Thymus (tissue), 14 donors: ENCODE measurements at places on chromosomes 6 and 20. TPM values are rescaled to one million over a fixed set of nuclear protein-coding genes. Genes with fewer than 3 reads are reported as not detected.

GRCh38 chr6:90656325-90656724, 69.5 kb upstream of the MAP3K7 start:
- no peak for DNase-seq

ULBP3 gene
- polyA plus RNA-seq, result 0.48 TPM

DNA sequence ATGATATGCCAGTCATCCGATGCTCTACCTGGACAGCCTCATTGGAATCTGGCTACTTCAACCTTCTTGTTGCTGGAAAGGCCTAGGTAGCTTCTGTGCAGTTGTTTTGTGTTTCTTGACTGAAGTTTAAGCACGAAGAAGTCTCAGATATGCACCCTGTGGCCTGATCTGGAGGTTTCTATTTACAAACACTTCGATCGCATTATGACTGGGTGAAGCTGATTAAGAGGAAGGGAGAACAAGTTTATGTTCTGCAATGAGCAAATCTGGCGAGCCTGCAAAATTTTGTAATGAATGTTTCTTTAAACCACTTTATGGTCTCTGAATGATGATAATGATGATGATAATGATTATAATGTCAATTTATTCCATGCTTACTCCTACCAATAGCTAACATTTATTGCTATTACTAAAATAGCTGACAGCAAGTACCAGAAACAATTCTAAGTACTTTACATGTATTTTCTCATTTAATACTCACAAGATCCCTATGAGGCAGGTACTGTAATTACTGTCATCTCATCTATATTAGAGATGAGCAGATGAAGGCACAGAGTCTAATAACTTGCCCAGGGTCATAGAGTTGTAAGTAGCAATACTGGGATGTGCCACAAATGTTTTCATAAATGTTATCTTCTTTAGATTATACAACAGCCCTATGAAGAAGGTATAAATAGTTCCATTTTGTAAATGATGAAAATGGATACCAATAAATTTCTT, 126.1 kb upstream of the UST start:
- DNase-seq, result no peak

DNA sequence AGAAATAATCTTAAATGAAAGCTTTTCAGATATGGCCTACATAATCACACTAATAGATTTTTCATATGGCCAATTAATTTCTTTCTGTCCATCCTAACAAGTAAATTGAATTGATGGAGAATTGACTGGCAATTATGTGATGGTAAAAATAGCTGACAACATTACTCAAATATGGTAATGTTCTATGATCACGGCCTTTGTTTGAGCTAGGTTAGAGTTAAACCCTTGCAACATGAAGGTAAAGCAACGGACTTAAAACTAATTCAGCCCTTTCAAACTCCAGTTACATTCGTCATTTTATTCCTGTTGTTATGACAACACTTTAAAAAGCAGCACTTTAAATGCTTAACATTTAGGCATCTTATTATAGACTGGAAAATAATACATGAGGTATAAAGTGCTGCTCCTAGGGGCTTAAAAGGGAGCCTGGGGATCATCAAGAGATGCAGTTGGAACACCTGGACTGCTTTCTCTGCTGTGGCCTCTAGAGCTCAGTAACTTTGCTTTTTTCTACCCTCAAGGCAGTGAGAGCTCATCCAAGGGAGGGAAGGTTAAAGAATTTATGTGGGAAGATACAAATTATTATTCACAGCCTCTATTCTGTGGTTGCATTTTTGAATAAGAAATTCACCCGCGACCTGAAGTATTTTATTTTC, 46.9 kb downstream of the RIPOR2 start:
- DNase-seq, result no peak

GRCh38 chr20:24303393-24304170, 165.8 kb upstream of the SYNDIG1 start:
- DNase-seq, result no peak

RAET1L gene
- 3.1 TPM for polyA plus RNA-seq

GRCh38 chr20:8646716-8647115, 422.2 kb upstream of the PLCB4 start:
- DNase-seq, result no peak

EPPIN gene
- polyA plus RNA-seq, result 0.21 TPM

BEND6 gene
- polyA plus RNA-seq, result 0.98 TPM

GRCh38 chr6:84835340-84835739, 70.9 kb upstream of the TBX18 start:
- DNase-seq, result no peak

- DNase-seq, result no peak
Measured at GRCh38 chr6:152697634-152698033, at the start of gene MYCT1. Gene MYCT1 (plus strand): TSS chr6:152697897. CDS start chr6:152697903, 6 bp downstream.

DNA sequence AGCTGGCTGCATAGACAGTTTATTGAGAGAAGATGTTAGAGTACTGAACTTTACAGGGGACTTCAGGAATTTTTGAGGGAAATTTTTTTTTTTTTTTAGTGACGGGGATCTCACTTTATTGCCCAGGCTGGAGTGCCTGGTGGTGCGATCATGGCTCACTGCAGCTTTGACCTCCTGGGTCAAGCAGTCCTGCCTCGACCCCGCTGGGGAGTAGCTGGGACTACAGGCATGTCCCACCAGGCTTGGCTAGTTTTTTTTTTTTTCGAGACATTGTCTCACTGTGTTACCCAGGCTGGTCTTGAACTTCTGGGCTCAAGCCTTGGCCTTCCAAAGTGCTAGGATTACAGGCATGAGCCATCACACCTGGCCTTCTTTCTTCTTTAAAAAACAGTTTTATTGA, 10.8 kb upstream of the EFCAB8 start:
- no peak for DNase-seq

DNA sequence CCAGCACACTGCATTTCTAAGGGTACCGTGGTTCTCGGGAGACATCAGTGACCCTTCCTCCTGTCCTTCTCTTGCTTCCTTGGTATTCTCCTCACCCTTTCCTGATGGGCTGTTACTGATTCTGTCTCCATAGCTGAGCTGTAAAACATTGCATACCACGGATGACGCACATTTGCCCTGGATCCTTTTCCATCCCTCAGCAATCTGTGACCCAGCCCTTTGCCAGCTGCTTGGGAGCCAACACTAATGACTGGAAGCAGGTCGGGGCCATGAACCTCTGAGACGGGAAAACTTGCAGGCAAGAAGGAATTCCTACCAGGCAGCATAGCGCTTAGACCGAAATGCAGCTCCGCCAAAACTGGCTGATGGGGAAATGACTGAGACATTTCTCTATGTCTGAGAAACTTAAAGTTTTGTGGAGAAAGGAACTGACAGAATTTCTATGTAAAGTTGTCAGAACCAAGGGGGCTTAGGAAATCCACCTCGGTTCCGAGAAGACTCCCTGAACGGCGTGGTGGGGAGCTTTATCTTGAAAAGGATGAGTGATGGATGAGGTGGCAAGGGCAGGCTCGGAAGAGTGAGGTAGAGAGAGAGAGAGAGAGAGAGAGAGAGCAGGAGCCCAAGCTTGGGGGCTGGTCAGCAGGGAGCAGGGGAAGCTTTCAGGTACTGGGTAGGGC, 19.2 kb downstream of the TUBB2B start:
- DNase-seq, result no peak

PNPLA1 gene
- 0.21 TPM for polyA plus RNA-seq

DNA sequence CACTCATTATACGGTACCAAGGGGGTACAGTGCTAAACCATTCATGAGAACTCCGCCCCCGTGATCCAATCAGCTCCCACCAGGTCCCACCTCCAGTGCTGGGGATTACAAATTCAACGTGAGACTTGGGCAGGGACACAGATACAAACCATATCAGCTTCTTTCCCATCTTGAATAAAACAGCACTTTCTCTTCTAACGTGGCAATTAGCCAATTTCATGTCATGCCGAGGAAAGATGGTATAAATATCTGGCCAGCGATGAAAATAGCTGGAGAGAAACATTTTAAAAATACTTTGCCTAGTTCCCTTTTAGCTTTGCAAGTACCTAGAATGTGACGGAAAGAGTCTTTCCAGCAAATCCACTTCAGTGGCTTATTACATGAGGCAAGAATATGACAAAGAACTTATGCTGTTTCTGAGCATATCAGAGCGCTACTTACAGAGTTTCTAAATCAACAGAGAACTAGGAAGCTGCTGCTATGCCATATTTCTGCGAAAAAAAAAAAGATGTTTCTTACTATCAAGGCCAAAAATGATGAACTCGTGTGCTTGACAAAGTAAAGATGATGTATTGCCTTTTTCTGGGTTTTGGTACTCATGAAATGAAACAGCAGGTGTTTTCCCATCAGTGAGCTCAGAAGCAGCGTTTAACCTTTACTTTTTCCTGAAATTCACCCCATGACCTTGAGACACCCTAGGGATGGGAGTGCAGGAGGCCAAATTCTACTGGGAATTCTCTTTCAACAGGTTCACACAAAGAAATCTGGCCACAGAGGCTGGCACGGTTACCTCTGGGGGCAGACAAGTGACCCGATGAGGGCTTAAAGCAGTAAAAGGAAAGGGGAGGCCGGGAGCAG, 37.9 kb downstream of the AGPAT4 start:
- no peak for DNase-seq

CCN6 gene
- polyA plus RNA-seq, result 0.18 TPM

GRCh38 chr6:114346451-114346850, 3.6 kb upstream of the HS3ST5 start:
- no peak for DNase-seq

LRRC1 gene
- polyA plus RNA-seq, result 21.7 TPM

DNA sequence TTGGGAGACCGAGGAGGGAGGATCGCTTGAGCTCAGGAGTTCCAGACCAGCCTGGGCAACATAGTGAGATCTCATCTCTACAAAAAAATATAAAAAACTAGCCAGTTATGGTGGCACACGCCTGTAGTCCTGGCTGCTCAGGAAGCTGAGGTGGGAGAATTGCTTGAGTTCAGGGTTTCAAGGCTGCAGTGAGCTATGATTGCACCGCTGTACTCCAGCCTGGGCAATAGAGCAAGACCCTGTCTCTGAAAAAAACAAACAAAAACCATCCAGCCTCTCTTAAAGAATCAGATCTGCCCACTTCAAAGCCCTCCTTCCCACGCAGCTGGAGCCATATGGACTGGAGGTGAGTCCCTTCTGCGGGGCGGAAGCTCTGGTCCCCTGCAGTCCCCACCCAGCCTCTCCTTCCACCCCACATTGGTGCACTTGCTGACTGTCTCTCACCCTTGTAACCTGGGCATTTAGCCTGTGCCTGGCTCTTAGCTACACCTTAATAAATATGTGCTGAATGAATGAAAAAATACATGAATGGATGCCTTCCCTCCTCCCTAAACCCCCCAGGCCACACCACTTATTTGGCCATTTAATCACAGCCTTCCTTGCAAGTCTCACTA, 7.2 kb upstream of the PARD6B start:
- no peak for DNase-seq

GRCh38 chr6:148455225-148455624, 112.6 kb downstream of the SASH1 start:
- no peak for DNase-seq

DNA sequence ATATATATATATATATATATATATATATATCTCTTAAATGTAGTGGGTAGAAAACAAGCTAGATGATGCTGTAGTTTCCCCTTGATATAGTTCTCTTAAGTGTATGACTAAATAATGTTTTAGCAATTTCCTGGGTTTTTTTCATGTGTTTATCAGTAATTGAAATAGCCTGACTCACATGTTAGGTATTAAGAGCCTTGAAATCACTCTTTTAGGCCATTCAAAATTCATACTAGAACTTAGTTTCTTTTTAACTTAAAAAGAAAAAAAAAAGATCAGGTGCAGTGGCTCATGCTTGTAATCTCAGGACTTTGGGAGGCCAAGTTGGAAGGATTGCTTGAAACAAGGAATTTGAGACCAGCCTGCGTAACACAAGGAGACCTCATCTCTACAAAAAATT, 44.1 kb downstream of the NKX2-4 start:
- no peak for DNase-seq

DNA sequence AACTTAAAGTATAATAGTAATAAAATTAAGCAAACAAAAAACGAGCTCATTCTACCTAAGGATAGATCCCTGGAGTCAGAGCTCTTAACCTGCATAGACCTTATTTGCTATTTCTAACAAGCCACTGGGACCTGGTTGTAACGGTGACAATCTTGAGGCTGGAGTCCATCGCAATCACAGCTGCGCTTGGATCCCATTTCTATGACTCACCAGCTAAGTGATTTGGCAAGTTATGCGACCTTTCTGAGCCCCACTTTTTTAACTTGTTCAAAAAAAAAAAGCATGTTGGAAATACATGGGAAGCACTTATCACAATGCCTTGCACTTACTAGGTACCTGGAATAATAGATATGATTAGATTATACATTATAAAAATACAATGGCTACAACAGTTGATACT, 389.5 kb upstream of the CDH4 start:
- no peak for DNase-seq

PLA2G7 gene
- polyA plus RNA-seq, result 26.1 TPM

- DNase-seq, result no peak
Measured at GRCh38 chr6:107293350-107293749, 166.0 kb downstream of the PDSS2 start.

- DNase-seq, result no peak
Measured at GRCh38 chr6:133062696-133063306, 178.4 kb upstream of the EYA4 start.

DNA sequence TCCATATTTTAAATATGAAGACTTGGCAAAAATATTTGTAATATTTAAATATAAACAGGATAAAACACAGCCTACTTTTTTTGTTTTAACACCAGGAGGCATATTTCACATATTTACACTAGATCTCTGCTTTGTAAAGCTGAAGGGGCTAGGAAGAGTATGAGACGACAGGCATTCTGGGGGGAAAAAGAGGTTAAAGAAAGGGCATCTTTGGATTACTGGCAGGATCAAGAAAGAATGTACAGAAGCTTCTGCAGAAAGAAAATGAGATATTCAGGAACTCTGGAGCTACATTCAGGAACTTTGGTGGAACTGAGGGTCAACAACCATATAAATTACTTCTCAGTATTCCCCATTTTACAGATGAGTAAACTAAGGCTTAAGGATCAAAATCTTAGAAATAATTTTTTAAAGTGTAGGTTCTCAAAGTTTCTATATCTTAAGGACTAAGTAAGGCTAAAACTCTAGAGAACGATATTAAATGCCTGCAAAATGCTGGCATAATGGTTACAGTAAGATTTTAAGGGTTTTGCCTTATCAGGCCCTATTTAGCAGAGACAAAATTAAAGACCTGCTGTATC, 156.5 kb downstream of the CDK19 start:
- no peak for DNase-seq

MAK gene
- polyA plus RNA-seq, result 0.11 TPM

- no peak for DNase-seq
Measured at GRCh38 chr20:33767777-33768138, 36.0 kb downstream of the ZNF341 start.

MOXD1 gene
- 3.2 TPM for polyA plus RNA-seq

NKAIN4 gene
- 2.2 TPM for polyA plus RNA-seq

PMEPA1 gene
- polyA plus RNA-seq, result 5.1 TPM

CALHM5 gene
- 0.62 TPM for polyA plus RNA-seq

DNA sequence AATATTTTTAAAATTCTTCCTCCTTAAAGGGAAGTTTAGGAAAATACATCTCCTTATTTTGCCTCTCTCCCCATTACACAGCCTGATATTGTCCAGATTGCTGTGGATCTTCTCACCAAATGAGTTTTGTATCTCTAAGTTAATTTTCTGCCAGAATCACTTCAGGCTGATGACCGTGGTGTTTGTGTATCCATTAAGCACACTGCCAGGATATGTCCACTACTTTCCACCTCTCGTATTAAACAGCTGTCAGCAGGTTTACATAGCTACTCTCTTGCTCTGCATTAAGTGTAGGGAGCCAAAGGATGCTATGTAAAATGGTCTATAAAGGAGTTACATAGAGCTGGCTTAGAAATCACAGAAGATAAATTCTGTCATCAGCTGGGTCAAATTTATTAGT, 201.1 kb downstream of the ZFAND3 start:
- DNase-seq, result no peak

- no peak for DNase-seq
Measured at GRCh38 chr20:4932061-4932460, 69.2 kb downstream of the SLC23A2 start.

- no peak for DNase-seq
Measured at GRCh38 chr6:109706513-109706912, 15.4 kb downstream of the FIG4 start.
